ENCODE measurements at places on chromosomes 6 and 20. TPM values are rescaled to one million over a fixed set of nuclear protein-coding genes. Genes with fewer than 3 reads are reported as not detected.

DNA sequence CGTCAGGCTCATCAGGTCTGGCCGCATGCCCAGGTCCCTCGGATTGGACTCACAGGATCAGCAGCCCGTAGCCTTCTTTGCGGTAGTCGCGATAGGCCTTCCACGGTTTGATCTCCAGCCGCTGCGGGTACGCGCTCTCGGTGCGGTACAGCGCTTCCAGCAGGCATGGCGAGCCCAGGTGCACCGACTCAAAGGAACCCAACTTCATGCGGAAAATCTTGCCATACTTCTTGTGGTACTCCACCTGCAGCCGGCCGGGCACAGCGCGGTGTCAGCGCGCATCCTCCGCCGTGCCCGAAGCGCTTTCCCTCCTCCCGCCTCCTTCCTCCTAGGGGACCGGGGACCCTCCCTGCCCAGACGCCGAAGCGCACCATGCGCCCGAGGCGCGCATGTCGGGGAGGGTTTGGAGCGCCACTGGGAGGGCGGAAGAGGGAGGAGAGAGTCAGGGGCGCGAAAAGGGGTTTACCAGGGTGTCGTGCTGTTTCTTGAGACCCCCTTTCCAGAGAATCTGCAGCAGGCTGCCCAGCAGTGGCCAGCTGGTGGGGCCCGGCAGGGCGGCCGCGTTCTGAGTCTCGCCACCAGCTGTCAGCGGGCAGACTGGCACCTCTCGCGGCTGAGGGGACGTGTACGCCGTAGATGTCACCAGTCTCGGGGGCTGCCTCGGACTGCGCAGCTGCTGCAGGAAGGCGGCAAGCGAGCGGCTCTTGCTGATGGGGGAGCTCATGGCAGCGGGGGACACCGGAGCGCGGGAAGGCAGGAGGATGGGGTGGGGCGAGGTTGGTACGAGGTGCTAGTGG lies 732 bp downstream of the CYP24A1 start:
- DNase-seq: no peak

- DNase-seq: no peak
Observed at GRCh38 chr20:1324598-1325172, 4.3 kb downstream of the SDCBP2 start.

CHRNA4 gene
- total RNA-seq: not detected

DNA sequence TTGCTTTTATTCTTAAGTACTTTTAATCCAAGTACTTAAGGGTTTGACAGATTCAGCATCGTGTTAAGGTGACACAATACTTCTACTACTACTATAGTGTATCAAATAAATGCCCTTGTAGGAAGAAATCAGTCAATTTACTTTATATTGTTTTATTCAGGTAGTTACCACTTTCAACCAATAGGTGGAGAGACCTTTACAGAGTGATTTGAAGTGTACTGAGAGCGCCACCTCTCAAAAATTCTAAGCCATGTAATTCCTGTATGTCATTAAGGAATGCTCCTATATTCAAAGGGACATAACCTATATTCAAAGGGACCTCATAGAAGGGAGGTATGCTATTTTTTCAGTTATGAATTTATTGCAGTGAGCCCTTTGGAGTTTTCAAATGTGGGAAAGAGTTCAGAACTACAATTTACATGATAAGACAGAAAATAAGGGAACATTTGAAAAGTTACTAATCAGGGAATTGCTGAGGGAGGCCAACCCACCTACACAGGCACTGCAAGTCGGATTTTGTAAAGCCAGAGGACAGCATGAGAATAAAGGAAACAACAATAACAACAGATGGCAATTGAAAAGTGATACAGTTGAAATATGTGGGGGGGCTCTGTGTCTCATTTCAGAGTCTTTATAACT lies 955.6 kb downstream of the TBC1D32 start:
- no peak for DNase-seq

WFDC12 gene
- not detected for total RNA-seq

CAPN11 gene
- total RNA-seq: 0.39 TPM

- DNase-seq: no peak
Observed at GRCh38 chr20:24779131-24779530, 169.9 kb upstream of the CST7 start.

GRCh38 chr6:131040866-131041265 lies 22.2 kb downstream of the EPB41L2 start:
- no peak for DNase-seq

DNA sequence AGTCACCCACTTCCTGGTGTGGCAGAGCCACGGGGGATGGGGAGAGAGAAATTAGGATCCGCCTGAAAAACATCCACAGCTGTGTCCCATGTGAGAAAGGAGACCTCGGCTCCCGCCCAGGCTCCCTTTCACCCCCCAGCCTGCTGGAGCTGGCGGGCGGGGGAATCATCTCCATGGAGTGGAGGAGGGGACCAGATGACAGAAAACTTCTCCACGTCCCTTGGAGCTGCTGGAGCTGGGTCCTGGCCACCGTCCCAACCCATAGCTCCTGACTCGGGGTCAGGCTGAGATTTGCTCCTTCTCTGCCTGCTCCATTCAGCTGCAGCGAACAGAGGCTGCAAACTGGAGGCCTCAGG lies 113.8 kb downstream of the CEBPB start:
- no peak for DNase-seq

DNA sequence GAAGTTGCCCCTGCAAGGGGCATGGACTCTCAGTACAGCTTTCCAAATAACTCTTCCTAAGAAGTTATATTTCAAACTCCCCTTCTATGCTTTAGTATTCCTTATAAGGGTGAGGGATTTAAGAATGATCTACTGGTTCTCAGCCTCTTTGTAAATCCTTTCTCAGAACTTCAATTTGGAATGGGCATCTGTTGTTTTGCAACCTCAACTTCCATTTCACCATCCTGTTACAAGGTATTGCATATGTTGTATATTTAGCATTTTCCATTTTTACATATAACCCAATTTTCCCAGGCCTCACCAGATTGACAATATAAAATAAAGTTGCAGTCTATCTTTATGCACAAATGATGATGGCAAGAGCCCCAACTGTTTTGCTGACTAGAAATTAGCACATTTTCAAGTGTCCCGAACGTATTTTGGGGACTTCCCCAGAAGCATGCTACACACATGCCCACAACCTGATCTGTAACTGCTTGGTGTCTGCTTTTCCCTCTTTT lies 154.9 kb upstream of the CARMIL1 start:
- DNase-seq: no peak

- DNase-seq: no peak
Observed at GRCh38 chr20:50891138-50891537, 40.1 kb downstream of the ADNP start.

VGLL2 gene
- not detected for total RNA-seq

- no peak for DNase-seq
Observed at GRCh38 chr6:140437619-140438345, 1063.3 kb upstream of the CITED2 start.

CASP8AP2 gene
- total RNA-seq: 14.1 TPM

- no peak for DNase-seq
Observed at GRCh38 chr6:1389369-1390132, at the start of gene FOXF2. Gene FOXF2, plus strand, starts transcription at chr6:1389576. Its CDS starts 372 bp downstream, at chr6:1389948.

GRCh38 chr20:16699293-16699692 lies 30.5 kb upstream of the SNRPB2 start:
- no peak for DNase-seq

DNA sequence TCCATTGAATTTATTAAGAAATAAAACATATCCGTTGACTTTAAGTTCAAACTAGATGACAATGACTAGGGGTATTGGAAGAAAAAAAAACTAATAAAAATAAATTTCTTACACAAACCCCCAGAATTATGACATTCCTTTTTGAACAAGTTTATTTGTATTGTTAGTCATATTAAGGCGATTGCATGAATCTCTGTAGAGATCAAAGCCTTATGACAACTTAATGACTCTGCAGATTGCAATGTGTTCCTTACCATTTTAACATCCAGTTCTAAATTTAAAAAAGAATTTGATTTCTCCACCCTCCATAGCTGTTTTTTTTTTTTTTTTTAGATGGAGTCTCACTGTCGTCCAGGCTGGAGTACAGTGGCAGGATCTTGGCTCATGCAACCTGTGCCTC lies 189.8 kb upstream of the CEP162 start:
- DNase-seq: no peak

TJAP1 gene
- 20.8 TPM for total RNA-seq

- DNase-seq: no peak
Observed at GRCh38 chr6:134376785-134377184, 58.9 kb upstream of the SGK1 start.

GJA1 gene
- total RNA-seq: 289 TPM

SLC22A16 gene
- not detected for total RNA-seq

- DNase-seq: no peak
Observed at GRCh38 chr20:15446373-15446772, 1109.0 kb upstream of the FLRT3 start.

- DNase-seq: no peak
Observed at GRCh38 chr6:32940656-32941213, at the start of gene HLA-DMB. Gene HLA-DMB, minus strand, starts transcription at chr6:32941028. Its CDS starts 221 bp downstream, at chr6:32940807.

FAM217A gene
- not detected for total RNA-seq

DNA sequence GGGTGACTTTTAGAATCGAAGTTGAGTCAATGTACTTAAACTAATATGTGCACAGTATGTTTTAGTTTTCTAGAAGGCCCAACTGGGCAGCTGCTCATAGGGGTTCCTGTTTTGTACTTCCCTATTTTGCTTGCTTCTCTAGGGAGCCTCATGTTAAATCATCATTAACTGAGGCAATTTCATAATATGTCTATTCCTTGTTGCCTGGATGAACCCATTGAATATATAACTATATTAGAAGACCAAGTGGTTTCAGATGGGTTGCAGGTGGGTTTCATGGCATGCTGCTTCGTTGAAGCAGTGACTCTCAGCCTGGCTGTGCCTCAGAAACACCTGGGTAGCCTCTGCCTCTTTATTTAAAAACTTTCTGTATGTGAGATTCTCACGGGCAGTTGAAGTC lies 22.2 kb downstream of the CARMIL1 start:
- no peak for DNase-seq

GRCh38 chr6:117728626-117729025 lies 53.4 kb downstream of the NUS1 start:
- no peak for DNase-seq

C20orf144 gene
- total RNA-seq: not detected

DNA sequence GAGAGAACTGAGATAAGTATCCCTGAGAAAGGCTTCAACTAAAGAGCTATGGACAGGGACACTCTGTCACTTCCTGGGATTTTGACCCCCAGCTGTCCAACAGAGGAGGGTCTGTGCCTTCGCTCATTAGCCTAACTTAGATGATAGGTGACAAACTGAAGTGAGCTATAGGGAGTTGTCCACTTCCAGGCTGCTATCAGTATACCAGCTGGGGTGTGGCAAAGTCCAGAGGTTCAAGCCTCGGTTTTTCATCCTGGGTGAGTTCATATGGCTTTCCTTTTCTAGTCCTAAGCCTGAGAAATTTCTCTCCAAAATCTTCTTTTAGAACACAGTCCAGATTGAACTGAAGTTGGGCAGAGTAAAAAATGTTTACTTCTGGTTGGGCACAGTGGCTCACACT lies 5.9 kb upstream of the PAQR8 start:
- no peak for DNase-seq
